GM19239 (cell line): ENCODE measurements at places on chromosomes 5 and 9.
A peak's percentile ranks its signal among the peaks of the same experiment; 100 is the strongest.

DNA sequence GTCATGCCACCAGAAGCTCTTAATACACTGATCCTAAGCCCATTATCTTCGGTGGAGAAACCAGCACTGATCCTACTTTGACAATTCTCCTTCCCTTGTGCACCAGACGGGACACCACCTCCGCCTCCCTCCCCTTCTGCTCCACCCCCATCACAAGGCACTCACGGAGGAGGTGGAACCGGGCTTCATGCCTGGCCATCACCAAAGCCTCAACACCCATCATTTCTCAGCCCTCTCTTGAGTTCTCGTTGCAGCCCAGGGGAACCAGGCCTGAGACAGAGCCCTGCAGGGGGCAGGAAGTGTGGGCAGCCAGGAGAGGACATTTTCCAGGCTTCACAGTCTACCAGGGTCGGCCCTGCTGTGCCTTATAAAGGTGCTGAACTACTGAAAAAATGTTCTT lies 160.5 kb downstream of the GOLPH3 start:
- DNase-seq: no peak

- no peak for DNase-seq
Observed at GRCh38 chr9:5876026-5876425, 14.7 kb upstream of the MLANA start.

DNA sequence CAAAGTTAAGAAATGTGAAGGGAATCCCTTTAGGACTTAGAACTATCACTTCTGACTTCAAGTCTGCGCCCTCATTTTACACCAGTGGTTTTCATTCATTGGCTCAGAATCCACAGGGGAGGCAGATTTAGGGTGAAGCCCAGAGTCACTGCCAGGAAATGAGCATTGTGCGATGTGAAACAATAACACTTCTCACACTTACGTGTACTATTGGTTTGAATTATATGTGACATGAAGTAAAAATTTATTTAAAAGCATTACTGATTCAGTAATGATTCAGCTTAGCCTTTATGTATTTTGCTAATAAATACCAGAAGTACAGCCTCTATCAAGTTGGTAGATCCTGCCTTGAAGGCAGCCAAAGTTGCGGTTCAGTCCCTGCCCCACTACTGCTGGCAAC lies 98.6 kb downstream of the PAM start:
- no peak for DNase-seq

GRCh38 chr9:81377320-81377719 lies 312.0 kb downstream of the TLE1 start:
- no peak for DNase-seq

DNA sequence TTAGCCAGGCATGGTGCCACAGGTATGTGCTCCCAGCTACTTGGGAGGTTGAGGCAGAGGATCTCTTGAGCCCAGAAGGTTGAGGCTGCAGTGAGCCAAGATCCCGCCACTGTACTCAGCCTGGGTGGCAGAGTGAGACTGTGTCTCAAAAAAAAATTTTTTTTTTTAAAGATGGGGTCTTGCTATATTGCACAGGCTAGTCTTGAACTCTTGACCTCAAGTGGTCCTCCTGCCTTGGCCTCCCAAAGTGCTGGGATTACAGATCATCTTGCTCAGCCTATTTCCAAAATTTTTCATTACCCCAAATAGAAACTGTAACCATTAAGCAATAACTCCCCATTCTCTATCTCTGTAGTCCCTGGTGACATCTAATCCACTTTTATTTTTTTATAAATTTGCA lies 4.4 kb upstream of the TBC1D13 start:
- DNase-seq: no peak

DNA sequence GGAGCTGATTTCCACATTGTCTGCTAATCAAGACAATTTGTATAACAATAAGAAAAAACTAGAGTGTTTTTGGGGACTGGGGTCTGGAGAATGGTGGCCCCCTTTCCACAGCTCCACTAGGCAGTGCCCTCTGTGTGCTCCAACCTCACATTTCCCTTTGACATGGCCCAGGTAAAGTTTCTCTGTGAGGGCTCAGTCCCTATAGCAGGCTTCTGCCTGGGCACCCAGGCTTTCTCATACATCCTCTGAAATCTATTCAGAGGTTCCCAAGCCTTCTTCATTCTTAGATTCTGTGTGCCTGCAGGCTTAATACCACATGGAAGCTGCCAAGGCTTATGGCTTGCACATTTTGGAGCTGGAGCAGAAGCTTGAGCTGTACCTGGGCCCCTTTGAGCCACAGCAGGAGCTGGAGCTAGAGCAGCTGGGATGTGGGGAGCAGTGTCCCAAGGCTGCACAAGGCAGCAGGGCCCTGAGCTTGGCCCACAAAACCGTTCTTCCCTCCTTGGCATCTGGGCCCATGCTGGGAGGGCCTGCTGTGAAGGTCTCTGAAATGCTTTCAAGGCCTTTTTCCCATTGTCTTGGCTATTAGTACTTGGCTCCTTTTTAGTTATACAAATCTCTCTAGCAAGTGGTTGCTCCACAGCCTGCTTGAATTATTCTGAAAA lies 49.1 kb upstream of the VPS13A start:
- no peak for DNase-seq

DNA sequence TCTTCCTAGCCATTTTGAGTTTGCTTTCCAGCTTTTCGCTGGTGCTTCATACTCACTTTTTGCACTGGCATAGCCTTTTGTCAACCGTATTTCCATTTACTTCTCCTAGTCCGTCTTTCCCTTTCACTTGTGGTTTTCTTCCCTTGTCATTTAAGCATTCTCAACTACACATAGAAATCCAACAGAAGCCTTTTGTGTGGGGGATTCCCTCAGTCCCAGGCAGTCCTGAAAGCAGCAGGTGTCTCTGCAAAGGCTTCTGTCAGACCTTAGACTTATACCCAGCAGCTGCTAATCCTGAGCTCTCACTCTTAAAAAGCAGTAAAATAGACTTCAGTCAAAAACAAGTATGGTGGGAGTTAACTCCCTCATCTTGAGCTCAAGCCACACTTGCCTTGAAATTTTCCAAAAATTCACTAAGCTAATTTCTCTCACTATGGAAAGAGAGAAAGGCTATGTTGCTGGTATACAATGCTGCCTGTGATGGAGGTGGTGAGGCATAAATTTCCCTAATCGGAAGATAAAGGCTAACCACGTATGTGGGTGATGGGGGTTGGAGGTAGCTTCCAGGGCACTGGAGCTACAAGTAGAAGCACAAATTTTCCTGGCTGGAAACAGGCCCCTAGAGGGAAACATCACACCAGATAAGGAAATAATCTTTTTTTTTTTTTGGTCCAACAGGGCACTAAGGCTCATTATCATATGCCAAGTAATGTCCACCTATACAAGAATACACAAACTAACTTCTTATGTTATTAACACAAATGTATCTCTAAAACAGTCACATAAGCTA lies 34.8 kb upstream of the IFNK start:
- peak; percentile 33 for DNase-seq

- DNase-seq: no peak
Observed at GRCh38 chr9:93591301-93592007, 15.1 kb downstream of the PHF2 start.
